ENCODE measurements at places on chromosomes 13 and 19. TPM values are rescaled to one million over a fixed set of nuclear protein-coding genes. Genes with fewer than 3 reads are reported as not detected.

GRCh38 chr19:17711851-17712250, 7.4 kb upstream of the MAP1S start:
- no peak for DNase-seq

DNA sequence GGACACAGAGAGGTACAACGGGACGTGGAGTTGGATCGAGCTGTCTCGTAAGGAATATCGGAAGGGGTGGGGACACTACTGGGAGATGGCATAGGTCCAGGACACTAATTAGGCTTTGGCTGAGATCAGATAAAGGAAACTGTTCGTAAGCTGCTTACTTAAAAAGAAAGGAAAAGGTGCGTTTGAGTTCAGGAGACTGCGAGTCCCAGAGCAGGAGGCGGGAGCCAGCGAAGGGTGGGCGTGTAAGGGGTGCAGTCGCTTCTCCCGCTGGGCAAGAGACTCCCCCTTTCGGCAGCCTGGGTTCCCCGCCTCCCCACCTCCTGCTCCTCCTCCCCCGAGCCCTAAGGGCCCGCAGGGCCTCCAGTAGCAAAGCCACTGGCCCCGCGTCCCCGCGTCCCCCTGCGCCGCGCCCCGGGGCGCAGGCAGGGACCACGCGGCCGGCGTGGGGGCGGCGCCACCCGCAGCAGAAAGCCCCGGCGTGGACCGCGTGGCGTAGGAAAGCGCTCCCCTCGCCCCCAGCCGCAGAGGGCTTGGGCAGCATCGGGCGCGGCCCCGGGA, 547 bp downstream of the ABCC4 start:
- DNase-seq: peak; percentile 69

- no peak for DNase-seq
Observed at GRCh38 chr13:34868733-34869132, 73.3 kb upstream of the NBEA start.

DNA sequence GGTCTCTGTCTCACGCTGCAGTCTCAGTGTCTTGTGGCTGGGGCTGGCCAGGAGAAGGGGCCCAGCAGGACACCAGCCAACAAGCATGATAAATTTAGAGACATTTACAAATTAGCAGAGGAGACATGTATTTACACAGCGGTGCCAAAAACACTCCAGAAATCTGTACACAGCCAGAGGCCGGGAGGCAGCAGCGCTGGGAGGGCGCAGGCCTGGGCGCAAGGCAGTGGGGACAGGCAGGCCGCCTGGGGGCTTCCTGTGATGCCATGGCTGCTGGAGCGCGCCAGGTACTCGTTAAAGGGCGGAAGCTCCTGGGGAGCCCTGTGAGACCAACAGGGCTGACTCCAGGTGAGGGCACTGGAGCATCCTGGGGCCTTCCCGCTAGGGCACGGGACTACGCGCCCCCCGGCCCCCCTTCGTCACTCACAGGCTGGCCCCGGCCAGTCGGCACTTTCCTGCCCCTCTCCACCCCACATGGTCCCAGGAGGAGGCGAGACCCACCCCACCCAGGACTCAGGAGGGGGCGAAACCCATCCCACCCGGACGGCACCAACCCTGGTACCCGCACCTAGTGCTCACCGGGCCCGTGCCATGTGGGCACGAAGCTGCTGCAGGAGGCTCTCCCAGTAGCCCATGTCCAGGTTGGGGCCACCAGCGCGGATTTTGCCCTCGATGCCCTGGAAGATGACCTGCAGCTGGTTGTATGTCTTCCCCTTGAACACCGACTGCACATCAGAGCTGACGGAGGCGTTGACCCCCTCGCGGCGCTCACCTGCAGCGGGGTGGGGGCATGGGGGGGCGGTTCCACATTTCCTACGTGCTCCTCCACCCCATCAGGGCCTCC, 7.4 kb upstream of the TBXA2R start:
- no peak for DNase-seq

DNA sequence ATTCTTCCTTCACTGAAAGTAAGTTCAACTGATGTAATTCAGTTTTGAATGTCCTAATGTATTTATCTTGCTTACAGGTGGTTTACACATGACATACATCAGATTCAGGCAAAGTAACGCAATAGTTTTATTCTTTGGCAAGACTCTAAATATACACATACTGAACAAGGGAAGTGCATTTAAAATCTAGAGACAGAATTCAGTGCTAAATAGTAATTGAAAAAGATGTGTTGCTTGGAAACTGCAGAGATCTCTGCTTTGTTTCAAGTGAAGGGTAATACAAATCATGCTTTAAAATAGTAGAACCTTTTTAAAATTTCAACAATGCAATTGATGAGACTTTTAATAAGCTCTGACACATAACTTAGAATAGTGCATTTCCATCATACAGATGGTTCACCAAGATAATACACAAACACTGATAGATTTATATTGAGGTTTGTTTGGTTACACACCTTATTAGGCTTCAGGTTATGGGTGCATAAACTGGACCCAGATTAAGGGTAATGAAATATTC, 581.0 kb upstream of the MIR17HG start:
- no peak for DNase-seq

DNA sequence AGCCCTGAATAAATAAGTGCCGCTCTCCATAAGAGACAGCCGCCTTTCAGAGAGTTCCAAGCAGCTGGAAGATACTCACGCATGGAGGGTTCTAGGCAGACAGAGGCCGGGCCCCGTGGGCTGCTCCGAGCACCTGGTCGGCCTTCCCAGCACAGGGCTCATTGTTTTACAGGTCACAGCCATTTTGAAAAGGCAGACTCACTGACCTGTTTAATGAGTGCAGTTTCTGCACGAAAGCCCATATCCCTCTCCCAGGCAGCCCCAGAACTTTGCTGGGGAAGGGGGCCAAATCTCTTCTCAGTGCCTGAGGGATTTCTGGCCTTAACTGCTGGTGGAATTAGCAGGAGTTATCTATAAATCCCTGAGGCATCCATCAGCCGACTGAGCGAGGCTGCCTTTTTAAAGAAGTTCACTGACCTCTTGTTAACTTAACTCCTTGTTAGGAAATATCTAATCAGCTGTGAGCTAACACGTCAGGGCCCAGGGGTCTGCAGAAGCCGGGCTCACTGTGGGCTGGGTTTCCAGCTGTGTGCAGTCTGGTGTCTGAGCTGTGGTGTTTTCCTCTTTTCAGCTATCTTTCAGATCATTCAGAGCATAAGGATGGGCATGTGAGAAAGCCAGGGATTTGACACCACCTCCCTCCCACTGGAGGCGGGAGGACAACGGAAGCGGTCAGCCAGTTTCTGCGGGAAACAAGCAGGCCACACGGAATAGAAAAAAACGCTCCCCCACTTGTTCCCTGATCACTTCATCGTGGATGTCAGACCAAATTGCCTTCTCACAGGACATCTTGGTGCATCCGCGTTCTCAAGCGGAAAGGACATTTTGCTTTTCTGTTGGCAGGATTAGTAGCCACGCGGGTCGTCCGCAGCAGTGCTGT, 23.3 kb downstream of the SERP2 start:
- DNase-seq: no peak

GRCh38 chr19:30393046-30393445, 20.9 kb downstream of the ZNF536 start:
- DNase-seq: no peak

GRCh38 chr13:30373727-30374126, 48.6 kb upstream of the UBE2L5 start:
- no peak for DNase-seq

- peak; percentile 86 for DNase-seq
Observed at GRCh38 chr19:12983542-12984142, 11.6 kb upstream of the NFIX start.

Gene KLK14
- 0.06 TPM for polyA plus RNA-seq

Gene CABP5
- polyA plus RNA-seq: not detected

Gene MTUS2
- polyA plus RNA-seq: 0.70 TPM

Gene TMEM147
- 61.3 TPM for polyA plus RNA-seq

Gene FBXO27
- 5.0 TPM for polyA plus RNA-seq

Data from liver (tissue), 10 donors.